ENCODE measurements at places on chromosomes 1 and 21.

DNA sequence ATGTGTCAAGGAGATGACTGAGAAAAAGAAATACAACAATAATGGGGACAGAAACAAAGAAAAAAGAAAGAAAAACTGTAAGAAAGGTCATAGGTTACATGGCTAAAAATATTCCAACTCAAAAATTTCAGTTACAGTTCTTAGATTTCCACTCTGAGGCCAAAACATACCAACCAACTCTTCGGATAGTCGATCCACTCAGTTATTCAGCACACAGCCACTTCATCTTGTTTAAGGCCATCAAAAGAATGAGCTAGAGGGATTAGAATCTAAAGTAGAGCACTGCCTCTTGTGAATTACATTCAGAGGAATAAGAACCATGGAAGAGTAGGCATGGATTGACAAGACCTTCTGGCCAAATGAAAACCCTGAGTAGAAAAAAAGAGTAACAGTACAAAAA, 277.0 kb downstream of the MRPL39 start:
- DNase-seq, result no peak

GRCh38 chr1:100184536-100184935, 6.5 kb upstream of the LRRC39 start:
- no peak for DNase-seq

DNA sequence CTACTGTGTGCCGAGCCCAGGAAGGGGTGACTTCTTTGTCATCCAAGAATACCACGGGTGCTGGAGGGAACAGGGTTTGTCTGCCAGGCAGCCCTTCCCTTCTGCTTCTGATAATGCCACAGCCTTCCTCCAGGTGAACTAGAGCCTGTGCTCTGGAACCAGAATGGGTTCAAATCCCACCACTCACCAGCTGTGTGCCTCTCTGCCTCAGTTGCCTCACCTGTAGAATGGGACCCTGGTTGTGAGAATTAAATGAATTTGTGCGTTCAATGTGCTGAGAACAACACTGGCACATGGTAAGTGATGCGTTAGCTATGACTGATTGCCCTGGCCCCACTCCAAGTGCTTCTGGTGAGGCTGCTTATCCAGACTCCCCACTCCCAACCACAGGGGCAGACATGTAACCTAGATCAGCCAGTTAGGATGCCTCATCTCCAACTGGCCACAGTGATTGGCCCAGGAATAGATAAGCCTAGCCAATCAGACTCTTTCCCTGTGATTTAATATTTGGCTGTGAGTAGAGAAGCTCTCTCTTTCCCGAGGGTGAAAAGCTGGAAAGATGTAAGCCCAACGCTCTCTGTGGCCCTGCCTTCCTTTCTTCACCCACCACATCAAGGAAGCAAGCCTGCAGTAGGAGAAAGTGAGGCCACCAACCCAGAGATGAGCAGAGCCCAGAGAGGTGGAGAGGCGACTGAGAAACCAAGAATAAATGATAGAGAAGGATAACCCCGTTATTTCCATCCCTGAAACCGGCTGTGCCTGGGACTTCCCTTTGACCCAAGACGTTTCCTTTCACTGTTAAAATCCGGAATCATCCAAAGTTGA, 20.8 kb upstream of the LAPTM5 start:
- DNase-seq, result peak; percentile 45

DNA sequence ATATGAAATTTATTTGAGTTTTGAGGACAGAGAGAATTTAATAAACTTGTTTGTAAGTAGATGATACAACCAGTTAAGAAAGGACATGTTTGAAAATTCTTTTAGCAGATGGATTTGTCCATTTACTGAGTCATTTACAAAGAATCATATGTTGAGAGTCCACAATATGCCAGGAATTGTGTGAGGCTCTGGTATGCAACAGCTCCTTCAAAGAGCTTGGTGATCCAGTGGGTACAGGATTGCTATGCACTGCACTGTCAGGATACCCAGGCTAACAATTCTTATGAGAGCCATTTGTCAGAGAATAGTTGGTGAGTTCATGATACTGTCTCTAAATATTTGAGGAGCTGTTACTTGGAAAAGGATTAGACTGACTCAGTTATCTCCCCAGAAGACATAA, 11.0 kb downstream of the DNM3 start:
- DNase-seq, result no peak

DNA sequence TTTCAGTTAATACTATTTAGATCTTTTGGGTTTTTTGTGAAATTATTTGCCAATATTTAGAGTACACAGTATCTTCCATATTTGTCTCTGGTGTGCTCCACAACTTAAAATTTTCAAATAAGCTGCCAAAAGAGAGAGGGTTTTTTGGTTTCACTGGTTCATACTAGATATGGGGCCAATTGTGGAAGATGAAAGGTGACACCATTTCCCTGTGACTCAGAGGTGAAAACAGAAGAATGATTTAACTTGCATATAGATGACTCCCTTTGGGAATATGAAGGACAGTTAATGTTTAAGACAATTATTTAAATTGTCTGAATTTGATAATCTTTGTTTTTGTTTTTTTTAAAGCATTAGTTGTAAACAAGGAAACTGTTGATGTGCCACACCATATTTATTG, 37.5 kb downstream of the IVNS1ABP start:
- no peak for DNase-seq

- DNase-seq, result no peak
These were observed 57.9 kb upstream of the ENAH start for GRCh38 chr1:225710804-225711203.

DNA sequence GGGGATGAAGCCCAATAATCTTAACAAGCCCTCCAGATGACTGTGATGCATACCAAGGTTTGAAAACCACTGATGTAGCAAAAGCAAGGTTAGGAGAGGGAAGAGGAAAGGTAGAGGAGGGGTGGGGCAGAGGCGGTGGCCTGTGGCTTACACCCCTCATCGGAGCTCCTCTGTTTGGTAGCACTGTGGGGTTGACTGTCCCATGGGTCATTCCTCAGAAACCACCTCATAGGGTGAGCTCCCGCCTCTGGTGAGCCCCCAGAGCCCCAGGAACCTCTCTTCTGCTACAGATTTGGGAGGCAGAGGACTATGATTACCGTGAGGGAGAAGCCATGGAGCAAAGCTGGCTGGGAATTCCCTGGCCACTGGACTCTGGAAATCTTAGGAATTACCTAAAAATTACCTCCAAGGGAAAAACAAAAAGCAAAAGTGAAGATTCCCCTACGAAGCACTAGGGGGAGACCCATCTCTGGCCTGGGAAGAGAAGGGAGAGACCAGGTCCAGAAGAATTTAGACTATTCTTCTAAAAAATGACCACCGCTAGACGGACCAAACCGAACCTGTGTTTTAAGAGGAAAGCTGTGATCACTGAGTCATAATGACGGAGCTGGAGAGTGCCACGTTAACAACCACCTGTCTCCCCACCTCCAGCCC, 1.5 kb upstream of the RASSF5 start:
- peak; percentile 34 for DNase-seq

DNA sequence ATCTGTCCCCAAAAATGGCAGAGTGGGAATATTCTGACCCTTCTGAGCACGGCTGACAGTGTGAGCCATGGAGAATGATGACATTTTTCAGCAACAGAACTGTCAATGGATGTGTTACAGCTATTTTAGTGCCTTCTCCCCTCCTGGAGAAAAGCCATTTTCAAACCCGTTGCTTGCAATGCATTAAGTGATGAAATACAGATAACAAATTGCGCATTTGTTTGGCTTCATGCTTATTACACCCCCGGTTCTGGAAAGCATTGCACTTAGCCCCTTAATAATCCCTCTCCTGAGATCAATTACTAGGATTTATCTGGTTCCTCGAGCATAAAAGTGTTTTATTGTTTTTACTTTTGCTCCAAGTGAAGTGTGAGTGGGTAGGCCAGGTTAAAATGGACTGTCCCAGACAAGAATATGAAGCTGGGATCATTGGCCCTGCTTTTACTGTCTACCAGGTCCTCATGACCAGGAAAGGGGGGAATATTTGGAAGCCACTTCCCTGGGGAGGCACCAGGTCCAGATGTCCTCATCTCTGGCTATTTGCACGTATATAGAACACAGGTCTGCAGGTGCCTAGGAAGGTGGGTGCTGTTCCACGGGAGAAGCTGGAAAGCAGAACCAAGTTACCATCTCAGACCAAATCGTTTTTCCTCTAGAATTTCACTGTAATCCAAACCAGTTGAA, 37.5 kb upstream of the HHAT start:
- no peak for DNase-seq

GRCh38 chr1:55749975-55750627, 534.9 kb upstream of the USP24 start:
- DNase-seq, result no peak

DNA sequence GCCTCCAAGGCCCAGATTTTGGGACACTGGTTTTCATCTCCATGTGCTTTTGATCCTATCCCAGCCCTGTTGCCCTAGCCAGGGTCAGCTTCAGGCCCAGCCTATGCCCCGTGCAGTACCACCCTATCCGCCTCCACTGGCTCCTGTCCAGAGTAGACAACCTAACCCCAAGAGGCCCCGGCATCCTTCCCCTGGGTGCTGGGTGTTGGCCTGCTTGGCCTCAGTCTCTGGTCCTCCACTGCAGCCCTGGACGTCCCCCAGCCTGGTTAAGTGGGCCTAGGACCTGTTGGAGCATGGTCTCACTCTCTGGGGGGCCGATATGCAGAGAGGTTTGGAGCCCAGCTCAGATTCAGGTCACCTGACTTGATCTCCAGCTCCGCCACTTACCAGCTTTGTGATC, 1.6 kb downstream of the CSF3R start:
- DNase-seq, result no peak

DNA sequence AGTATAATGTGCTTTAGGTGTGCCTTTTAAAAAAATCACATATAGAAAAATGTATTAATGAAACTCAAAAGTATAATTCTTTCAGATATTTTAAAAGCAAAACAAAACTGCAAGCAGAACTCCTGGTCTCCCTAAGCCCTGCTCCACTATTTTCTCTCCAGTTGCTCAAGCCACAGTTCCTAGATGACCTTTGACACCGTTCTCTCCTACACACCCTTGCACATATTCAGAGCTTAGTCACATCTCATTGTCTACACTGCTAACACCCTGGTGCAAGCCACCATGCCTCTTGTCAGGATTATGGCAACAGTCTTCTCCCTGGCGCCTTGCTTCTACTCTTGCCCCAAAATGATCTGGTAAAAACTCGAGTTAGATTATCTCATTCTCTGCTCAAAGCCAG, 50.2 kb upstream of the ROR1 start:
- DNase-seq, result no peak

DNA sequence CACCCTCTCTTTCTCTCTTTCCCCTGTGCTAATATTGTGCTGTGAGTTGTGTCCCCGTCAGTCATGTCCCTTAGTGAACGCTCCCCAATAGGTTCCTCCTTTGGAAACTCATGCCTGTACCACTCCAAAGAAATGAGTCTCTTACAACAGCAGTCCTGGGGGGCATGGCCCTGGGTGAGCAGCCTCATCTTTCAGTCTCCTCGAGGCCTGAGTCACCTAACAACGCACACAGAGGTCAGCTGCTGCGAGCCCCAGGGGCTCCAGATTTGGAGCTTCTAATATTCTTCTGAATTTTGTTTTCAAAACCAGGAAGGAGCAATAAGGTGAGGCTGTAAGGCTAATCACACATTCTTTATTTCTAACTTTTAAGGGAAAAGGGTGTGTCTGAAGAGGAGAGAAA, 30.5 kb upstream of the ZBTB8A start:
- no peak for DNase-seq

- DNase-seq, result no peak
These were observed 261.4 kb upstream of the ZP4 start for GRCh38 chr1:238152119-238152518.

DNA sequence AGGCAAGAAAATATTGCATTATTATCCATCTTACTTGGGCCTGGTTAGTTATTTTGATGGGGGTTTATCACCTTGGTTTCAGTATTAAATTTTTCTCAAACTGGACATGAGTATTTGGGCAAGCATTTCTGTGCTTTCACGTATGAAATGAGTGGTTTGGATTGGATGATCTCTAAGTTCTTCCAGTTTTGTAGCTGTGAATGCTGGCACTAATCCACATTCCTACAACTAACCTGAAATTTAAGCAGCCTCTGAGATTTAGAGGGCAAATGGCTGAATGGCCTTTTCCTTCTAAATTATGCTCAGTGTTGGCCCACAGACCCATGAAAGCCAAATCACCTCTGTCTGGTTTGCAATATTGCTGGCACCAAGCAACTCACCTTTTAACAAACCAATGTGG, 475.0 kb upstream of the B3GALT2 start:
- DNase-seq, result no peak

GRCh38 chr21:23249760-23250159, 2251.6 kb downstream of the NCAM2 start:
- DNase-seq, result no peak

GRCh38 chr1:3940754-3941345, 40.8 kb upstream of the C1orf174 start:
- no peak for DNase-seq

DNA sequence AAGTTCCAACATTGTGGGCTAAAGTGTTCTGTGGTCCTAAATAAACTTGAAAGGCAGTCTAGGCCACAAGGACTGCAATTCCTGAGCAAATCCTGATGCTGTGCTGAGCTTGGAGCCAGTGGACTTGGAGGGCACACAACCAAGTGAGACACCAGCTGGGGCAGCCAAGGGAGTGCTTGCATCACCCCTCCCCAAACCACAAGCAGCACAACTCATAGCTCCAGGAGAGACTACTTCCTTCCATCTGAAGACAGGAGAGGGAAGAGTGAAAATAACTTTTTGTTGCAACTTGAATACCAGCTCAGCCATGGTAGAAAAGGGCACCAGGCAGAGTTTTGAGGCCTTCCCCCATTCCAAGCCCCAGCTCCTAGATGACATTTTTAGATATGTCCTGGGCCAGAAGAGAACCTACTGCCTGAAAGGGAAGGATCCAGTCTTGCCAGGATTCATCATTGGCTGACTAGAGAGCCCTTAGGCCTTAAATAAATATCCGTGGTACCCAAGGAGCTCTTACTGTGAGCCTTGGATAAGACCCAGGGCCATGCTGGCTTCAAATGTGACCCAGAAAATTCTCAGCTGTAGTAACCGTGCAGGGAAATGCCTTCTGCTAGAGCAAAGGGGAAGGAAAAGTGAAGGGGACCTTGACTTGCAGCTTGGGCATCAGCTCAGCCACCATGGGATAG, 35.4 kb upstream of the LRRC8B start:
- no peak for DNase-seq

- no peak for DNase-seq
These were observed 56.7 kb upstream of the GFI1 start for GRCh38 chr1:92543131-92544055.

Data from AG09309 (cell line).